Inflammatory macrophage (primary cell): ENCODE measurements at places on chromosomes 4 and X.

GRCh38 chrX:72393836-72394517 lies 88.3 kb upstream of the CITED1 start:
- no peak for DNase-seq

DNA sequence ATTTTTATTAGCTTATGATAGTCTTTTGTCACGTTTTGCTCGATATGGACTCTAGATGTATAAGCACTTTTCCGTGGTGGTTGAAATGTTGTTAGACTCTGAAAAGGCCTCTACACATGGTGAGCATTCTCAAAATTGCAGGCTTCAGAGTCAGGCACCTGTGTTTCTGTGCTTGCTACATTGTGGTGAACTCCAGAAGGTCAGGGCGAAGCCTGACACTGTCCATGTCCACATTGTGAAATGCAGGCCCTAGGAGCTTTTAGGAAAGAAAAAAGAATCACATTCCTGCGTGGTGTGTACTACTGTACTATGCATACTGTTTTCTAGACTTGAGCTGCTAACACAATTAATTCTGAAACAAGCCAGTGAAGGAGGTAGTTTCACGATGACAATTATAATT lies 86.3 kb downstream of the HS3ST1 start:
- no peak for DNase-seq

DNA sequence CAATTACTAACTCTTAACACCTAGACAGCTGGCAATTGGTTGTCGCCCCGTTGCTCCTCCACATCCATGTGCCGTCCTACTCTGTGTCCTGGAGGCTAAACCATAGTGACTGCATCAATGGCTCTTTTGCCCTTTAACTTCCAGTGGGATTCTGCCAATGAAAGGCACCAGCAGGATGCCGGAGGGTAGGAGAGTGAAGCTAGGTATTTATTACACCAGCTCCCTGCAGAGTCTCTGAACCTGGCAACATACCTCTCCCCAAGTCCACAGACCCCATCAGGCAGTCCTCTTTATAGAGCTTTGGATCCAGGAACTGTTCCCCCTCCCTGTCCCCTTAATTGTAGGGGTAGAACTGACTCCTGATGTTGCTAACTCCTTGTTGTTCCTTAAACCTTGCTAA lies 426.8 kb downstream of the HNRNPD start:
- no peak for DNase-seq

DNA sequence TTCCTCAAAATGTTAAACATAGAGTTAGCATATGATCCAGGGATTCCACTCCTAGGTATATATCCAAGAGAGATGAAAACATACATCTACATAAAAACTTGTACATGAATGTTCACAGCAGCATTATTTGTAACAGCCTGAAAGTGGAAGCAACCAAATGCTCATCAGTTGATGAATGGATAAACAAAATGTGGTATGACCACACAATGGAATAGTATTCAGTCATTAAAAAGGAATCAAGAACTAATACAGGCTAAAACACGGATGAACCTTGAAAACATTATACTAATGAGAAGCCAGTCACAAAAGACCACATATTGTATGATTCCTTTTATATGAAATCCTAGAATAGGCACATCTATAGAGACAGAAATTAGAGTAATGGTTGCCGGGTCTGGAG lies 42.7 kb upstream of the IQSEC2 start:
- DNase-seq: no peak

GRCh38 chrX:23548164-23548563 lies 119.1 kb upstream of the PRDX4 start:
- DNase-seq: no peak

DNA sequence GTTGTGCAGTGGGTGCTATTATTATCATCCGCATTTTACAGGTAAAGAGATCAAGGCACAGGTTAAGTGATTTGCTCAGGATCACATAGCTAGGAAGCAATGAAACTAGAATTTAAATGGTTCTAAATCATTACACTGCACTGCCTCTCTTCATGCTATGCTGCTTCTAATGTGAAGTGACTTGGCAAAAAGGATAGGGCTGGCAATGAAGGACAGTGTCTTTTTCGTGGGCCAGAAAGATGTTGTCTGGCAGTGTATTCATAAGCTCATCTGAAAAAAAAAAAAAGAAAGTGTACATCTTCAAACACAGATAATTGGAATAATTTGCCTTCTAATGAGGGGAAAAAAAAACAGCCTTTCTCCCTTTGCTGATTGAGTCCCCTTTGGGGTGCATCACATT lies 132.2 kb upstream of the FUNDC1 start:
- no peak for DNase-seq

DNA sequence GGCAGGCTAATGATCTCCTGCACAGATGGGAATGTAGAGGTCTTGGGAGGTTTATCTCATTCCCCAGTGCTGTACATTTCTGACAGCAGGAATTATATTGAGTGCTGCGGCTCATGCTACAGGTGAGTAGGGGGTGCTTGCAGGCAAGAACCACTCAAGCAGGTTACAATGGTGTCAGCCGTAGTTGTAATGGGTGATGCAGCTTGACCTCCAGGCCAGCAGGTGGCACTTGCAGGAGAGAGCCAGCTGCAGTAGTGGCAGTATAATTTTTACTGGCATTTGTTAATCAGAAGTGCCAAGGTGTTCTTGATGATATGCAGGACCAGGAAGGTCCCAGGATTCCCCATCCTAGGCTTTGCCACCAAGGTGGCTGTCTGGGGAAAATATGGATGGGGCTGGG lies 759.6 kb upstream of the NDST4 start:
- no peak for DNase-seq

- DNase-seq: no peak
Measured at GRCh38 chrX:16162391-16162790, 4.9 kb upstream of the MAGEB17 start.

DNA sequence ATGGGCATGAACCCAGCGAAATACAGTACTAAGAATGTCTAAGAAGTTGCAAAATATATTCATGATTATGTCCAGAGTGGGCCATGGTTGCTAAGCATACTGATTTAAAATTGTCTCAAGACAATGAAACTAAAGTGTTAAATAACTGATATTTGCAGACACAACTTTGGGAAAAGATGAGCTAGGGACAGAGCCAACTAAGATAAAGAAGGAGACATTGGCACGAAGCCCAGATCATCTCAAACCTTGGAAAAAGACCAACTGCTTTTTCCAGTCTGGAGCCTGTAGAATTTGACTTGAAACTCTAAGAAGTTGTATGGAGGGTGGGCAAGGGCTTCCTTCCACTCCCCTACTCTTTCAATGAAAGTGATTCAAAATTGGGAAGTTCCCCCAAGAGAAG lies 108.5 kb upstream of the GLRA2 start:
- no peak for DNase-seq

- peak; percentile 14 for DNase-seq
Measured at GRCh38 chr4:174119051-174119450, 164.4 kb downstream of the FBXO8 start.

- no peak for DNase-seq
Measured at GRCh38 chrX:65702956-65703355, 35.5 kb downstream of the MSN start.

DNA sequence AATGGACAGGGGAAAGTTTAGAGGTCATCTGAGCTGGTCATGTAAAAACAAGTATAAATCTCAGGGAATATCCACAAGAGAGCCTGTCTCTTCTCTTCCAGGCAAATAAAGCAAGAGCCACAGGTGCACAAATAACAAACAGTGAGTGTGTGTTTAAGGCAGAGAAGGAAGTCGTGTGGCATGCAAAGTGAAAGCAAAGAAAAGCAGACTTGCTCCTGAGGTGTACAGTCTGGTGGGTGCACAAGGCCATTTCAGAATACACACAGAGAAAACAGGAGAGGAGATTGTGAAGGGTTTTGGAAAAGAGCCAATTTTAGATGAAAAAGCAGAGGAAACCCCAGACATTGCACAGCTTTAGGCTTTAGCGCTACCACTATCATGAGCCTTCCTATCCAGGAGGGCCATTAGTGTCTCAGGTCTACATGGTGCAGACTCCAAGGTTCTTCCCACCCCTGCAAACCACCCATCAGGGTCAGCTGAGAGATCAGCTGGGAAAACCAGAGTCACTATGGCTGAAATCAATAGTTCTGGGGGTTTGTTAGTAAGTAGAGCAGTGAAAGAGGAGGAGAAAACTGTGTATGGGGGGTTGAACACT lies 355.8 kb downstream of the KLHL4 start:
- DNase-seq: no peak

DNA sequence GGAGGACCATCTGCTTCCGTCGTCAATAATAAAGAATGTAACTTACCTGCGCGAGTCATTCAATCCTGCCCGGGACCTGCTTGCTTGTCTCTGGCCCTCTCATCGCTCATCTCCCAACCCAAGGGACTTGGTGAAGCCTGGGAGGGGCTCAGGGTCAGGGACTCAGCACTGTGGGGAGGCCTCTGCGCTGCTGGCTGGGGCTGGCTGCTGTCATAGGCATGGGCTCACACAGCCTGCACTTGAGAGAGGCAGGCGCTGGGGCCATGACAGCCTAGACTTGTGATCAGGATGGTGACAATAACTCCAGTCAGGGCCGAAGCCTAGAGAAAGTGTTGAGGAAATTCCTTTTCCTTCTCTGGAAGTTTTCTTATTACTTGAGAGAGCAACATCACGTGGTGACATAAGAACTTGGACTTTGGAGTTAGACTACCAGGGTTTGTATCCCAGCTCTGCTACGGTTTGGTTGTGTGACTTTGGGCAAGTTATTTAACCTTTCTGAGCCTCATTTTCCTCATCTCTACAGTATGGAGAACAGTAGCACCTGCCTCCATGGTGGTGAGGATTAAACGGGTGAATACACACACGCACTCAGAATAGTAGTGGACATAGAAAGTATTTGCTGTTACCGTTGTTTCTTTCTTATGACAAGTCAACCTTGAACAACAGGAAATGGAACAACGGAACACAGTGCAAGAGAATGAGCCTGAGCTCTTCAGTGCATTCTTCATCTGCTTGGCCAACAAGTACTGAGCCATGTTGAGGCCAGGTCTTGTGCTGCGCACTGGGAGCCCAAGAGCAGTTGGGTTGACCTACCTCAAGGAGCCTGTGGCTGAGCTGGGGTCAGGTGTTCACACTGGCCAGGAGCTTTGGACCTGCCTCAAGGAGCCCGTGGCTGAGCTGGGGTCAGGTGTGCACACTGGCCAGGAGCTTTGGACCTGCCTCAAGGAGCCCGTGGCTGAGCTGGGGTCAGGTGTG lies 60.5 kb downstream of the TBC1D14 start:
- DNase-seq: no peak

GRCh38 chrX:39764441-39764914 lies 333.3 kb downstream of the BCOR start:
- no peak for DNase-seq

DNA sequence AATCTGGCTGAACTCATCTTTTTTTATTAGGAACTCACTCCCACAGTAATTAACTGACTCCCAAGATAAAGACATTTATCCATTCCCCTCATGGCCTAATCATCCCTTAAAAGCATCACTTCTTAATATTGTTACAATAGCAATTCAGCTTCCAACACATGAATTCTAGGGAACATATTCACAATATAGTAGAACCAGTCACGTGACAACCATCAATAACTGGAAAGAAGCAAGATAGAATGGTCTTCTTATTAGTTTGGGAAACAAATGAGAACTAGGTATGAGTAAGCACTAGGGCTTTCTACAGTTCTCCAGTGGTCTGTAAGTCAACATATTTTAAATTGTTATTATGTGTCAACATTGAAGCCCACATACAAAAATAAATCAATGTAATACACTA lies 170.1 kb downstream of the KLHL4 start:
- no peak for DNase-seq

DNA sequence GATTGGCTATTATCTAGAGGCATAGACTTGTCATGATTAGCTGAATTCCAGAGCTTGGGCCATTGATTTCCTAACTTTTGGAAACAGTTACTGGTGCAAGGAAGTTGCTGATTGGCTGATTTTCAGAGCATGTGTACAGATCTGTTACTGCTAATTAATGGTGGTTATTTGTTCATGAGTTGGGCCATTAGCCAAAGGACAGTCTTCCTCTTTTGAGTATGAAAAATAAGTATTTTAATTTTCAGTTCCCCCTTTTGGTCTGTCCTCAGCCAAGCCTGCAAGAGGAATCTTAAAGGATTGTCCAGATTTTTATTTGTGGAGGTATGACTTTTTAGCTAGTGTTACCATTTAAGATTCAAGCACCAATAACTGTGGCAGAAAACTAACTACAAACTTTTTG lies 7.0 kb upstream of the DSPP start:
- peak; percentile 29 for DNase-seq

DNA sequence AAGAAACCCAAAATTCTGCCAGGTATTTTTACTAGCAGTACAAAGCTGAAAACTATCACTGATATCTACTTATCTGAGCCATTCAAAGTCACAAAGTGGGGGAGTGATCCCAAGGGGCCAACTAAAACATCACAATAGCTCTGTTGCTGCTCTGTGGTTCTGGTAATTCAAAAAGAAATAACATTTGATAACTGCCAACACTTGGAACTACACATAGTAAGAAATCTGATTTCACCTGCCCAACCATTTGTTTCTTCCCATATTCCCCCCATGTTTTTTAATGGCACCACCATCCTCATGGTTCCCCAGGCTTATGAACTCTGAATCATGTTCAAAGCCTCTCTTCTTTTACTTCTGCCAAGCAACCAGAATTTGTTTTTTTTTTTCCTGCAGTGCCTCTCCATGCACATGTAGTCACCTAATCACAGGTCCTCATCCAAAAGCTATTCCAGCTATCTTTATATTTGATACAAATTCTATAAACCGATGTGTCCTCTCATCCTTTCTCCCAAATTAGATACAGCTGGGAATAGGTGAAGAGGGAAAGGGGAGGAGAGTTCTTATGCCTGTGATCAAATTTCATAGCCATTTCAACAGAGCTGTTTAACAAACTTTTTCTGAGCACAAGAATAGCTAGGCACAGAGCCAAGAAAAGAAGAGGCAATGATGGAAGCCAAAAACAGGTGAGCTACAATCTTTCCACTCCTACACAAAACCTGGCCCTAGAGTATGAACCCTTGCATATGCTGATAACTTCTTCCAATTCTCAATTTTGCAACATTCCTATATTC lies 7.7 kb downstream of the AMMECR1 start:
- no peak for DNase-seq

DNA sequence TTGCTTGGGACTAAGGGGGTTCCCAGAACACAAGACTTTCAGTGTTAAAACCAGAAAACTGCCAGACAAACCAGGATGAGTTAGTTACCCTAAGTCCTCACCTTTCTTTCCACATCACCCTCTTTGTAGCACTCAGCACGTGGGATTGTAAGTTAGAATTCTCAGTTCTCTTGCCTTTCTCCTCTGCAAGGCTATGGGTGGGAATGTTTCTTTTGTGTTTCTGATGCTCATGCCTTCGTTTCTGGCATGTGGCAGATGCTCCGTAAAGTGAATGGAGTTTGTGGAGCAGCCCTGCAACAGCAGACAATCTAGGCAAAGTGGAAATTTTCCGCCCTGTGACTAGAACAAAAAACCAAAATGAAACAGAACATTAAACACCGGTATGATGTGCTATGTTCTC lies 64.7 kb upstream of the SPP1 start:
- no peak for DNase-seq

DNA sequence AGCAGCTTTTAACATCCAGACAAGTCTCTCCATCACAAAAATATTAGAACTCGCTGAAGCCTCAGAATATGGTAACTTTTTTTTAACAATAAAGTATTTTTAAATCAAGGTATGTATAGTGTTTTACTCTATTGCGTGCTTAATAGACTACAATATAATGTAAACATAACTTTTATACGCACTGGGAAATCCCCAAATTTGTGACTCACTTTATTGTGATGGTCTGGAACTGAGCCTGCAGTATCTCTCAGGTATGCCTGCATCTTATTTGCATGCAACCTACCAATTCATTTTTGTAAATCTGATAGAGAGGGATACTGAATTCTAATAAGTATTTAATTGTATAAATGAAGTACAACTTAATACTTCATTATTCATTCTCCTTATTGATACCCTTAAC lies 823.5 kb downstream of the ADGRL3 start:
- no peak for DNase-seq

- no peak for DNase-seq
Measured at GRCh38 chr4:53598483-53598882, 7.2 kb upstream of the LNX1 start.
